ENCODE measurements at places on chromosomes 7 and 10. TPM values are rescaled to one million over a fixed set of nuclear protein-coding genes. Genes with fewer than 3 reads are reported as not detected.

C10orf90 gene
- not detected for total RNA-seq

OR13A1 gene
- total RNA-seq, result not detected

C10orf143 gene
- 2.5 TPM for total RNA-seq

MEIG1 gene
- 0.75 TPM for total RNA-seq

CYP3A4 gene
- not detected for total RNA-seq

NKX1-2 gene
- total RNA-seq, result not detected

GRCh38 chr7:124426621-124427020 is 339.0 kb downstream of the GPR37 start:
- H3K4me3 ChIP-seq, result no peak overlapping the region
- H3K4me1 ChIP-seq, result no peaks in the 10 kb centered on the region
- no peaks in the 10 kb centered on the region for H3K27me3 ChIP-seq
- DNase-seq, result no peak

DNA sequence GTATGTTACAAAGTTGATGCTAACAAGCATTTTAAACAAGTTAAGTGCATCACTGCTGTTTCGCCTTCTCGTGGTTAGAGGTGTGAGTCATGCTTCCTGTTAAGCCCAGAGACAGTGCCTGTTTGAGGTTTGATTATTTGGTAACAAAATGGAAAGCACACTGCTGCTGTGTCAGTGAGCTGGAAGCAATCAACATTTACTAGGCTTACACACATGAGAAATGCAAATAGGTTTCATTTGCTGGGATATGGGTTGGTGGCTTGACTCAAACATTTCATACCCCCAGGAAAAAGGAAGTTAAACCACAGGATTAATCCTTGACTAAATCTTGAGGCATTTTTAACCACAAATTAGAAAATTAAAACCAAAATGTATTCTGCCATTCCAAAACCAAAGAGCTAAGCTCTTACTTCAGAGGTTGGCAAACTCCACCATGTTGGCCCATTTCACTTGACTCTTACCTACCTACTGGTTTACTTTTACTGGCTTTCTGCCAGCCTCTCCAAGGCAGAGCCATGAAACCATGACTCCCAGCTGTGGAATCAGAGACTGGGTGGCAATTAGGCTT is 139.2 kb downstream of the ETV1 start:
- no peaks in the 10 kb centered on the region for H3K36me3 ChIP-seq
- no peak overlapping the region for H3K4me3 ChIP-seq
- H3K27me3 ChIP-seq, result no peaks in the 10 kb centered on the region
- DNase-seq, result peak; percentile 71
- peaks cover 19% of the 10 kb centered on the region for H3K4me1 ChIP-seq

GRCh38 chr7:2260820-2261219 is 18.8 kb downstream of the NUDT1 start:
- H3K27ac ChIP-seq, result no peak overlapping the region
- no peak for DNase-seq
- no peak overlapping the region for H3K4me3 ChIP-seq
- peaks cover 2% of the 10 kb centered on the region for H3K4me1 ChIP-seq

DNA sequence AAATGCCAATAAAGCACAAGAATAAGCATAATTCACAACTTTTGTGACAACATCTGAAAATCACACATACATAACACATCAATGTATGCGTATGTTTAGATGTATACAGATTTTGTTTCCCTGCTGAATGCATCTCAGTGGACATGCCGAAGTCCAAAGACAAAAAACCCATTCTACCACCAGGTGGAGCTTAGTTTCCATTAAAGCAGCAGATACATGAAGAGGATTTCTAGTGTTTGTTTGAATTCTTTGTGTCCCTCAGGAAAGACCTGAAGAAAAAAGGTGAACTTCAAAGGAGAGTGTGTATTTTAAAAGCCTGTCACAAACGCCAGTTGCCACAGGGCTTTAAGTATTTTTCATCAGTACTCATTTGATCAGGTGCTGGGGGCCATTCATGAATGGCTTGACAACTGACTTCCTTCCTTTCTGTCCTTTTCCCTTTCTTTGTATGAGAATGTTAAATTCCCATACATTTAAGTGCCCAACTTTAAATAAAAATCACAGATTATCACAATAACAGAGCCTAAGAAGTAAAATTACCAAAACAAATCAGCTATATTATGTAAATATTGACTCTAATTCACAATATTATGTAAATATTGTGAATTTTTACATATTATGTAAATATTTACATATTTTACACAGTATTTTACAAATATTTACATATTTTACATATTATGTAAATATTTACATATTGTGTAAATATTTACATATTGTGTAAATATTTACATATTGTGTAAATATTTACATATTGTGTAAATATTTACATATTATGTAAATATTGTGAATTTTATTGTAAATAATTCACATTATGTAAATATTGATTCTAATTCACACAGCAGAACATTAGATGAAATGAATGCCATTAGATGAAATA is 343.0 kb downstream of the CRPPA start:
- no peak overlapping the region for H3K27ac ChIP-seq
- H3K4me3 ChIP-seq, result no peak overlapping the region
- H3K27me3 ChIP-seq, result no peaks in the 10 kb centered on the region

- H3K4me3 ChIP-seq, result no peak overlapping the region
- no peak overlapping the region for H3K27ac ChIP-seq
- H3K36me3 ChIP-seq, result peaks cover 77% of the 10 kb centered on the region
- no peaks in the 10 kb centered on the region for H3K27me3 ChIP-seq
- DNase-seq, result no peak
Observed at GRCh38 chr7:64907641-64908326, 4.7 kb downstream of the ZNF273 start.

DNA sequence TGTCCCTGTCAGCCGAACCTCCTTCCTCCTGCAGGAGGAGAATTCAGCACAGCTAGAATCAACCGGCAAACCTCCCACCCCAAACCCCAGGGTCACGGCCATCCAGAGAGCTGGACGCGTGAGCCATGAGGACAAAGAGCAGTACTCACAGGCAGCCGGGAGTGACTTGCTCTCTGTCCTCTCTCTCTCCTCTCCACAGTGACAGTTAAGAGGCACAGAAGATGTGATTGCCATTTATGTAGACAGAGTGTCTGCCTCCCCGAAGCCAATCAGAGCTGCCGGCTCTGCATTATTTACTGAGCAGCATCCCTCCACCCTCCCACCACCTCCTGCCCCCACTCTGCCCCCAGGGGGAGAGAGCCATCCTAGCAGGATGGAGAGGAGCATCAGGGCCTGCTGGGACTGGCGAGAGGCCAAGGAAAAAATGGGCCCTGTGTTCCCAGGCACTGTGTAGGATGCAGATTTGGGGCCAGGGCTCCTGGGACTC is 4.3 kb downstream of the DDC start:
- H3K27ac ChIP-seq, result no peak overlapping the region
- H3K4me1 ChIP-seq, result no peaks in the 10 kb centered on the region
- DNase-seq, result no peak
- H3K36me3 ChIP-seq, result no peaks in the 10 kb centered on the region

DNA sequence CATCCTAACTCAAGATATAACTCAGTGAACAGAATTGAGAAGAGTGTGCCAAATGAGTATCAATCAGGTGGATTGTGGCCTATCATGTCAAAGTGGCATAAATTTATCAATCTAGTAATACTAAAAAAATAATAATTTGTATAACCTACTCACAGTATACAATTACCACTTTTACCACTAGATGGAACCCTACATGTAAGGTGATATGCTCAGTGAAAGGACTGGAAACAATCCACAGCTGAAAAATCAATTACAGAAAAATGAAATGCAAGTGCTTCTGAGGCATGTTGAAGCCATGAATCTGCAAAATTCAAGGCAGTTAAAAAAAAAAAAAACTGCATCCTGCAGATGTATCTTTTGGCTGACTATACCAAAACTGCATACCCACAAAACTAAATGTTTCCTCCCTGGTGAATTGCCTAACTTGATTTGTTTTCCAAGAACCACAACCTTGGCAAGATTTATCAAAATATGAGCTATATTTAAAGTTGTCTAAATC is 13.9 kb downstream of the ARHGAP19 start:
- no peaks in the 10 kb centered on the region for H3K36me3 ChIP-seq
- peaks cover 14% of the 10 kb centered on the region for H3K4me1 ChIP-seq
- H3K27ac ChIP-seq, result no peak overlapping the region
- DNase-seq, result no peak
- H3K4me3 ChIP-seq, result no peak overlapping the region

DNA sequence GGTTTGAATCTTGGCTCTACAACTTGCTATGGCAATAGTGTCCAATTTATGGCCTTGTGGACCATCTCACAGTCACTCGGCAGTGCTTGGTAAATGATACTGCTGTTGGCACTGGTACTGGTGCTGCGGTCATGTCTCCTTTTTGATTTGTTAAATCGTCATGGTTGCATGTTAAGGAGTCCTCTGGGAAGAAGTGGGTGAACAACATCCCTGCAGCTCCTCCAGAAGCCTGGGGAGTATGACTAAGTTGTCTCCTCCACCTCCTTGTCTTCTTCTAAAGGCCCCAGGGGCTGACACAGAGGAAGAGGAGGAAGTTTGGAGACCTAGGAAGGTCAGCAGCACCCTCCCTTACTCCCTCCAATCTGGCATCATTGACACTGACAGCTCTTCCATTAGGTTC is 8.5 kb downstream of the ITPRIP start:
- peaks cover 35% of the 10 kb centered on the region for H3K36me3 ChIP-seq
- H3K27ac ChIP-seq, result peak overlapping the region; percentile 94
- no peak for DNase-seq
- H3K4me1 ChIP-seq, result peaks cover 92% of the 10 kb centered on the region
- no peaks in the 10 kb centered on the region for H3K27me3 ChIP-seq
- H3K4me3 ChIP-seq, result peak overlapping the region; percentile 59

DNA sequence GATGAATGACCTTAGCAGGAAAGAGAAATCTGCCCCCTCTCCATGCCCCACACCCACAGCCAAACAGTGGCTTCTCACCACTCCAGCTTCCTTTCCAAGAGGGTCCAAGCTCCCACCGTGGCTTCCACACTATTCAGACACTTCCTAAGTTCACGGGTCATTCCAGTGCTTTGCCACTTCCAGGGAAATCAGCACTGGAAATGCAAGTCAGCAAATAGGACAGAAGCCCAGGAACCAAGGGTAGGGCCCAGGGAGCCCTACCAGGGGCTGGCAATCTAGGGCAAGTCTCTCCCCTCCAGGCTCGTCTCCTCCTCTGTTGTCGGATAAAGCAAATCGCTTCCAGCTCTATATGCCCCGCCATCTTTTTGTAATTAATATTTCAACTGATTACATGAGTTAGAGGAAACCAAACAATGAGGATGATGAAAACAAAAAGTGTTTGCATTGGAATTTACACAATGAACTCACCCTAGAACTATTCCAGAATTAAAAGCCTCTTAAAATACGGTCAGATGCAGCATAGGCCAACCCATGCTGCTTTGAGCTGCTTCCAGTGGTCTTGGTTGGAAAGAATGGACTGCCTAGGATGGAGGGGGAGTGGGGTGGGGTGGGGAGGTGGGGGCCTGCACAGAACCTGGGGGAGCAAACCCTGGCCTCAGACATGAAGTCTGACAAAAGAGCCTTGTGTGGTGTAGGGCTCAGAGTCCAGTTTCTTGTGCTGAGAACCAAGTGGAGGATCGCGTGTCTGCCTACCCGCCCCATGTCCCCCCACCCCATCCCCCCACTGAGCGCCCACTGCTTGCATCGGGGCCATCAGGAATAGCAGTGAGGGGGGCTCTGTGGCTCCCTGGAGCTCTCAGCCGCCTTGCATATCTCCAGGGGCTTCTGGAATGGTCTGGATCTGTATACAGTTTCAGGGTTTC is 74.6 kb upstream of the CPXM2 start:
- H3K4me3 ChIP-seq, result no peak overlapping the region
- no peaks in the 10 kb centered on the region for H3K36me3 ChIP-seq
- H3K27ac ChIP-seq, result no peak overlapping the region
- peaks cover 9% of the 10 kb centered on the region for H3K27me3 ChIP-seq
- H3K4me1 ChIP-seq, result no peaks in the 10 kb centered on the region

DNA sequence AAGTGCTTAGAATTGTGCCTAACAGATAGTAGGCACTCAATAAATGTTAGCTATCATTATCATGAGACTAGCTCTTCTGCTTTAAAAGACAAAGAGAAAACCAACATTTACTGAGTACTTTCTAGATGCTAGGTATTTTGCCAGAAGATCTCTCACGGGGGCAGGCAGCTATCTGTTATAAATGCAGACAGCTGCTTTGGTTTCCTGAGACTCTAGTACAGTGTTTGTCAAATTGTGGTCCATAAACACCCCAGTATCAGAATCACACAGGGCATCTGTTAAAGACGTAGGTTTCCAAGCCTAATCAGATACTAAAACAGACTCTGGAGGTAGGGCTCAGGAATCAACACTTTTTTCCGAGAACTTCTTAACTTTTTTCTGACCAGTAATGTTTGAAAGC is 13.9 kb downstream of the FAM133B start:
- no peak for DNase-seq
- no peak overlapping the region for H3K27ac ChIP-seq
- H3K27me3 ChIP-seq, result no peaks in the 10 kb centered on the region
- H3K36me3 ChIP-seq, result peaks cover 62% of the 10 kb centered on the region
- H3K4me3 ChIP-seq, result no peak overlapping the region

GRCh38 chr7:85708221-85708620 is 521.4 kb upstream of the SEMA3D start:
- H3K4me1 ChIP-seq, result no peaks in the 10 kb centered on the region
- no peak overlapping the region for H3K4me3 ChIP-seq
- H3K36me3 ChIP-seq, result no peaks in the 10 kb centered on the region
- H3K27ac ChIP-seq, result no peak overlapping the region
- DNase-seq, result no peak
- H3K27me3 ChIP-seq, result no peaks in the 10 kb centered on the region

DNA sequence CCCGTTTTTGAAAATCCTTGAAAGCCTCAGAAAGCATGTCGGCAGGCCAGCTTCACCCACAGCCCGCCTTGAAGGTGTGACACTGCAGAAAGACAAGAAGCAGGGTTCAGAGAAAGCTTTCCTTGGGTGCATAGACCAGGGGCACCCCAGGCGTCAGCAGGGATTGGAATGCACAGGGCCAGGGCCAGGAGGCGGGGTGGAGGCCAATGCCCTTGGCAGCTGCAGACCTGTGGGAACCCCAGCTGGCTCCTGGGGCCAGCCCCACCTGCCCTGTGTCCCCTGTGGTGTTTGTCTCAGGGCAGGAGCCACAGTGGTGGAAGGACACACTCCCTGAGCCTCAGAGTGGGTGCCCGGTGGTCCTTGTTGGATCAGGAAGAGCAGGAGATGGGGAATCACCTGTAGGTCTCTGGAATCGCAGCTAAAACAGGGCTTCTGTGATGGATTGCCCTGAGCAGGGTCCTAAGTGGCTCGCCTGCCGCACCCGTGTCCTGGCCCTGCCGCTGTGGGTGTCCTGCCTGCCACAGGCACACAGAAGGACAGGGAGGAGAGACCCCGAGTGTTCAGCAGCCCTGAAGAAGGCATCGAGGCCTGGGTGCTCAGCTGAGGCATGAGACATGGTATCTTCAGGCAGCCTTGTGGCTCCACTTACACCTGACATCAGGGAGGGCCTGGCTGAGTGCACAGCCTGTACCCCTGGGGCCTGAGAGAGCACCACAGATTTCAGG is 32.5 kb downstream of the ANXA8 start:
- no peak overlapping the region for H3K27ac ChIP-seq
- H3K4me3 ChIP-seq, result no peak overlapping the region
- no peaks in the 10 kb centered on the region for H3K36me3 ChIP-seq
- peaks cover 19% of the 10 kb centered on the region for H3K27me3 ChIP-seq
- H3K4me1 ChIP-seq, result no peaks in the 10 kb centered on the region
- no peak for DNase-seq

Data from activated CD4-positive, alpha-beta memory T cell treated with anti-CD3 and anti-CD28 coated beads, Interleukin-2, amount 10 ng/mL, durations not matched to agents 7 days and 5 days (primary cell).